Foreskin fibroblast (primary cell): ENCODE measurements at places on chromosomes 5 and 9.

GRCh38 chr9:86202338-86202882 is 57.0 kb downstream of the C9orf153 start:
- DNase-seq, result peak; percentile 74

DNA sequence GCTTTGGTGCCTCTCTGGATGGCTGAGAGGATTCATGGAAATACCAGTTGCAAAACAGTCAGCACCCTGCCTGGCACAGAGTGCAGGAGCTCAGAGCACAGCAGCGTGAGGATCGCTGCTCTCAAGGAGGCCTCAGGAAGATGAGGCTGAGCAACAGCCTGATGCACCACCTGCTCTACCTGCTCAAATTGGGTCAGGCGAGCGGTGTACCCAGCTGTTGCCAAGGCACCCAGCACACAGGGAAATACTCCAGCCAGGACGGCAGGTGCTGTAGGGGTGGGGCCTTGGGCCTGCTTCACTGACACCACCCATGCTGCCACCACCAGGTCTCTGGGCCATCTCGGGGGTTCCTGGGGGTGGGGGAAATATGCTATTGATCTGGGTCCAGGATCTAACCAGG is 4.3 kb downstream of the EEIG1 start:
- DNase-seq, result no peak

- DNase-seq, result no peak
Observed at GRCh38 chr5:2857837-2858236, 106.4 kb upstream of the IRX2 start.

GRCh38 chr9:113215132-113215531 is 5.9 kb downstream of the FKBP15 start:
- no peak for DNase-seq

GRCh38 chr5:118628660-118629354 is 359.5 kb downstream of the DTWD2 start:
- no peak for DNase-seq

DNA sequence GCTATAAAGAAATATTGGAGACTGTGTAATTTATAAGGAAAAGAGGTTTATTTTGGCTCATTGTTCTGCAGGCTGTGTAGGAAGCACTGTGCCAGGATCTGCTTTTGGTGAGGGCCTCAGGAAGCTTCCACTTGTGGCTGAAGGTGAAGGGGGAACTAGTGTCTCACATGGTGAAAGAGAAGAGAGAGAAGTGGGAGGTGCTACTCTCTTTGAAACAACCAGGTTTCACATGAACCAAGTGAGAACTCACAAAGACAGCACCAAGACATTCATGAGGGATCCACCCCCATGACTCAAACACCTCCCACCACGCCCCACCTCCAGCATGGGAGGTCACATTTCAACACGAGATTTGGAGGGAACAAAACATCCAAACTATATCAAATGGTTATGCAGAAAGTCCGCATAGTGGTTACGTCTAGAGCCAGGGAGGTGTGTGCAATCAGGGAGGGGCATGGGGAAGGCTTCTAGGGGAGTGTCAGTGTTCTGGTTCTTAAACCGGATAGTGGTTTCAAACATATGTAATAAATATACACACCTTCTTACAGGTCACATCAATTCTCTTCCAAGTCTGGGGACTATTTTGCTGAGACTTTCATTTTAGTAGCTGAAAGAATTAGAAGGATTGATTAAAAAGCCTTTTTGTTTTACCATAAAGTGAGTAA is 113.0 kb downstream of the TRIO start:
- no peak for DNase-seq

- DNase-seq, result peak; percentile 88
Observed at GRCh38 chr9:132240841-132241482, 79.1 kb downstream of the NTNG2 start.

- peak; percentile 70 for DNase-seq
Observed at GRCh38 chr9:134895908-134896833, 15.6 kb downstream of the FCN2 start.

GRCh38 chr5:68543212-68543611 is 327.7 kb downstream of the PIK3R1 start:
- DNase-seq, result no peak

- DNase-seq, result no peak
Observed at GRCh38 chr5:110027527-110028322, 338.0 kb downstream of the MAN2A1 start.

- no peak for DNase-seq
Observed at GRCh38 chr9:76357555-76357954, 36.7 kb downstream of the RFK start.

- no peak for DNase-seq
Observed at GRCh38 chr5:125199968-125200865, 453.8 kb upstream of the ZNF608 start.

GRCh38 chr9:134206311-134207300 is 42.2 kb upstream of the RNU6ATAC start:
- DNase-seq, result no peak

DNA sequence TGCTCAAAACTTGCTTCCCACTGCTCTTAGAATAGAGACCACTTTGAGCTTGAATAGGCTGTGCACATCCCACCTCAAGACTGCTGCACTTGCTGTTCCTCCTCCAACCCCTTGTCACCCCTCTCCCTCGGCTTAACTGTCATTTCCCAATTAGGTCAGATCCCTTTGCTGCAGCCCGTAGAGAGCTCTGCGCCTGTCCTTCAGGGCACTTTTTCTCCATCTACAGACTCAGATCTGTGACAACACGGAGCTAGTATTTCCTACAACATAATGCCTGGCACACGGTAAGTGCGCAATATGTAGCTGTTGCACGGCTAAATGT is 485 bp upstream of the HABP4 start:
- no peak for DNase-seq

GRCh38 chr5:122195802-122196394 is 66.6 kb downstream of the ZNF474 start:
- DNase-seq, result peak; percentile 78

DNA sequence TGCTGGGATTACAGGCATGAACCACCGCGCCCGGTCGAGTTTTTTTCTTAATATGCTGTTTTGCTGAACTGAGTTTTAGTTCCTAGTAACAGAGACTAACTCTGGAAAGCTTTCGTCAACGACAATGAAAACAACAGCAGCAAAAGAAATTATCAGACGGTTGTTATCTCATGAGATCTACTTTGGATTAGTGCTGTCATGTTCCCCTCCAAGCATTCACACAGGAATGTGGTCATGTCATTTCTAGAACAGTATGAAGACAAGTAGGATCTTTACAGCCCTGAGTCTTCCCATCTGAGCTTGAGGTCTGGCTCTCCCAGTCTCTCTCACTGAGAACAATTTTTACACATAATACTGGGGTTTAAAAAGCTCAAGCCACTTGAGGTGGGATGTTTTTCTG is 4.0 kb upstream of the ANKRD33B start:
- DNase-seq, result no peak

GRCh38 chr5:177456976-177457851 is 10.6 kb downstream of the PRR7 start:
- peak; percentile 95 for DNase-seq

GRCh38 chr9:71859939-71860338 is 51.1 kb downstream of the ABHD17B start:
- DNase-seq, result no peak

GRCh38 chr9:78918976-78919375 is 622.1 kb downstream of the PSAT1 start:
- no peak for DNase-seq

GRCh38 chr9:91234523-91234922 is 127.2 kb downstream of the AUH start:
- DNase-seq, result peak; percentile 54

GRCh38 chr9:121183666-121184423 is 17.8 kb downstream of the RAB14 start:
- no peak for DNase-seq

DNA sequence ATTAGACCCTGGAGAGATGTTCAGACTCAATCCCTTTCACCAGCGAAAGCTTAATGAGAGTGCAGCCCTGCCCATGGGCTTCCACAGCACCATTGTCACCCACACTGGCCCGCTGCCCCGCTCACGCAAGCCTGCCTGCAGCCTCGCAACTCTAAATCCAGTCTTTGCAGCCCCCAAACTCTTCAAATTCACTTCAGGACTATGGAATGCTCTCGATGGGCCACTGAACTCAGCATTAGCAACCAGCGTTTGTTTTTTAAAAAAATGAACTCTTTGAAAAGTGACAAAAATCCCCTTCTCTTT is 17.1 kb downstream of the DCANP1 start:
- no peak for DNase-seq

GRCh38 chr9:33628865-33629410 is 104.9 kb downstream of the ANKRD18B start:
- DNase-seq, result no peak

DNA sequence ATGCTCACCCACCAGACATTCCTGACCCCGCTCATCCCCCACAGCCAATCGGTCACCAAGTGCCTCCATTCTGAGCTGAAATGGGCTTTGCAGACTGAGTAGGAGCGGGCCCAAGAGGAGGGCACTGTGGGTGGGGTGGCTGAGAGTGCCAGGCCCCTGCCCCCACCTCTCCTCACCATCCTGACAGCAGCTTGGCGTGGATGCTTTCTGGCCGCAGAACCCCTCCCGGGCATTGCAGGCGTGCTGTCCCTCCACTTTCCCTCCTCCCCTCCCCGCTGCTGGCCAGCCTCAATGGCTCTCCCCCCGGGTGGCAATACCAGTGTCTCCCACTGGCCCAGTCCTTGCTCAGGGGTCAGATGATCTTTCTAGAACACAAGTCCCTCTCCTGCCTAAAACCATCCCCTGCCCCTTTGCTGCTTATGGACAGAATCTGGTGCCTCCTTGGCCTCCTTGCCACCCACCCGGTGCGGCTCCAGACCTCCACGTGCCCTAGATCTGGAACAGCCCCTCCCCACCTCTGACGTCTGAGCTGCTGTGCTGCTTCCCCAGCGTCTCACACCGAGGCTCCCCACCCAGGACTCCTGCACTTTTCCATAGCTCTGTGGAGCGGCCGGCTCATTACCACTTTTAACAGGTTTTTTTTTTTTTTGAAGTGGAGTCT is 6.1 kb downstream of the FLT4 start:
- no peak for DNase-seq

DNA sequence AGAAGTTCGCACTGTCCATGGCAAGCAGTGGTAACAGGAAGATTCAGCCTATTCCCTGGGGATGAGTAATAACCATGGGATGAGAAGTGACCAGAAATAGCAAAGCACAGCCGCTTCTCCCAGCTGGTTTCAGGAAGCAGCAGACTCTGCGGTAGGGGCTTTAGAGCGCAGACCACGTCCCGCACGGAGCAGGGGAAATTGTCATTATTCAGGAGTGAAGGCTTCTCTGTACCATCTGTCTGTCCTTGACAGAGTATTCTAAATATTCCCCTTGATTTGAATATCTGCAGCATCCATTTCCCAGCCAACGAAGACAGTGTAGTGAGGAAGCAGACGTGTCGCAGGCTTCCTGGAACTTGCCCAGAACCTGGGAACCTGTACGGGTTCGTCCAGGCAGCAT is 159.6 kb downstream of the NXNL2 start:
- DNase-seq, result peak; percentile 62

DNA sequence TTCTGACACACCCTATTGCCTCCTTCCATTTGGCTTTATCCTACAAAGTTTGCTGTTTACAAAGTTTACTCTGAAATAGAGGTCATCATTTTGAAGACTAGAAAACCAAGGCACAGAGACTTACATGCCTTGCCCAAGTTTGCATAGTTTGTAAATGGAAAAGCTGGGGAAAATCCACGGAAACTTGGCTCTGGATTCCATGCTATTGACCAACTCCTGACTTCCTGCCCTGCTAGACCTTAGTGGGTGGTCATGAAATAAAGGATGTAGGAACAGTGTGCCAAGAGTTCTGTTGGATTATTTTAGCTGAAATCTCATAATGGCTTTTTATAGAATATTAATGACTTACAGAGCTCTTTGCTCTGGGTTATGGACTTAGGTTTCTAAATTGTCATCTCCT is 69.5 kb downstream of the GRIA1 start:
- peak; percentile 78 for DNase-seq

DNA sequence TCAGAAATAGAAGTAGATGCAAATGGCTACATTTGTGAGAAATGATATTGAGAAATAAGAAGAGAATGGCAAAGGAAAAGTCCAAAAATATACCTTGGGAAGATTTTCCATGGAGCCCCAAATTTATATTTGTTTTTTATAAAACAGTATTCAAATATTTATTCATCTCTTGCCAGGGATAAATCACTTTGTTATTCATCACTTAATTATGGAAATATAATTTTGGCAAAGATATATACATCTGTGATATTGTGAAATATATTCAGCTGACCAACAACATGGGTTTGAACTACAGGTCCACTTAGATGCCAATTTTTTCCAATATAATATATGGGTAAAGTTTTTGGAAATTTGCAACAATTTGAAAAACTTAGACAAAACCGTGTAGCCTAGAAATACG is 19.7 kb upstream of the RAPGEF6 start:
- DNase-seq, result no peak

GRCh38 chr9:33440609-33441008 is 6.8 kb downstream of the AQP3 start:
- DNase-seq, result no peak

DNA sequence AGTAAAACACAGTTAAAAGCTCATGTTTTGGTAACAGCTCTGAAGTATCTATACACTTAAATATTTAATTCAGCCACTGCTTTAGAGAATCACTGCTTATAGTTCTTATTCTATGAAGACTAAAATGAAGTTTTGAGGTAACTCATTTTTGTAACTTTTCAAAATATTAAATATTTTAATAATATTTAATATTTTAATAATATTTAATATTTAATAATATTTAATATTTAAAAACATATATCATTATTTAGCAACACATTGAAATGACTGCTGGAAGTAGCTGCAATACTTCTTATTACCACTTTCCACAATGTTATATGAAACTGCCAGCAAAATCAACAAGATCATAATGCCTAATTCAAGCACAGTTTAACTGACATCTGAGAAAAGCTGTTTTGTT is 18.7 kb upstream of the GCNT4 start:
- DNase-seq, result no peak

DNA sequence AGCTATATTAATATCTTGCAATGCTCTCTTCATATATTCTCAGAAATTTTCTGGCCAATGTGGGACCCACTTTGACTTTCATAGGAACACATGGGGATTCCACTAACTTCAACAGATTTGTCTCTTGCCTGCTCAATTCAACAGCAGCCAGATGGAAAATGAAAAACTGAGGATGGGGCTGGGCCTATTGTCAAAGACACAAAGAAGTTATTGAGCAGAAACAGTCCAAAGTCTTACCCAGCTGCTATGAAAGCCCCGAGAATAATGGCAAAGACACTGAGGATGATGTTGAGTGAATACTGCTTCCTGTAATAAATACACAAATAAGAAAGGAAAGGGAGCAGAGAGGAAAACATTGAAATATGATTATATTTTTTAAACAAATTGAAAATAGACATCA is 32.6 kb downstream of the SLC35D2 start:
- DNase-seq, result no peak

- DNase-seq, result no peak
Observed at GRCh38 chr9:136014147-136014923, 53.2 kb upstream of the UBAC1 start.

- no peak for DNase-seq
Observed at GRCh38 chr5:150279330-150280020, 10.1 kb downstream of the CAMK2A start.
